Kidney (tissue), 22 donors: ENCODE measurements at places on chromosomes 4 and X. TPM values are rescaled to one million over a fixed set of nuclear protein-coding genes. Genes with fewer than 3 reads are reported as not detected.

PDE6B gene
- 10.8 TPM for polyA plus RNA-seq

KLB gene
- polyA plus RNA-seq: 0.41 TPM

SPIN2A gene
- polyA plus RNA-seq: not detected

TNIP3 gene
- not detected for polyA plus RNA-seq

FGB gene
- polyA plus RNA-seq: 23.5 TPM

SPANXA2 gene
- not detected for polyA plus RNA-seq

PDE5A gene
- polyA plus RNA-seq: 3.9 TPM

WDR17 gene
- 1.4 TPM for polyA plus RNA-seq

FAM9B gene
- polyA plus RNA-seq: not detected

PABPC1L2B gene
- not detected for polyA plus RNA-seq

CSN1S1 gene
- polyA plus RNA-seq: not detected

DCAF12L2 gene
- polyA plus RNA-seq: 0.28 TPM
